ENCODE measurements at places on chromosomes 2 and 18.

GRCh38 chr2:28750316-28751251, 1.0 kb upstream of the PPP1CB start:
- no peak for DNase-seq

DNA sequence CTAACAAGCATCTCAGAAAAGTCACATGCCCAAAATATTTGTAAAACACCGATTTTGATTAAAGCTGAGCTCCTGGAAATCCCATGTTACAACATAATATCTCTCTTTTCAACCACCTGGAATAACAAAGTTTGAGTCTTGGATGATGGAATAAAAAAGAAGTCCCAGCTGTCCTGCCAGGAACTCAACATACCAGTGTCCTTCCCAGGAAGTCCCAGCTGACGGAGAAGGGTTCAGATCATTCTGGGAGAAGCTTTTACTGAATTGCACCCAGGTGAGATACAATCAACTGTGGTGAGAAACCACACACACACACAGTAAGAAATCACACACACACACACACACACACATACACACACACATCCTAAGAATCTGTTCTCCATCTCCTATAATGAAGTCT, 413.1 kb upstream of the PKDCC start:
- no peak for DNase-seq

- DNase-seq = no peak
These were observed 31.5 kb downstream of the ANKRD44 start for GRCh38 chr2:197278799-197279763.

GRCh38 chr2:118091631-118092030, 3.4 kb downstream of the INSIG2 start:
- no peak for DNase-seq

GRCh38 chr18:8241731-8242130, 367.5 kb upstream of the RAB12 start:
- DNase-seq = no peak

- DNase-seq = no peak
These were observed 98.7 kb downstream of the UBR3 start for GRCh38 chr2:169925968-169926367.

DNA sequence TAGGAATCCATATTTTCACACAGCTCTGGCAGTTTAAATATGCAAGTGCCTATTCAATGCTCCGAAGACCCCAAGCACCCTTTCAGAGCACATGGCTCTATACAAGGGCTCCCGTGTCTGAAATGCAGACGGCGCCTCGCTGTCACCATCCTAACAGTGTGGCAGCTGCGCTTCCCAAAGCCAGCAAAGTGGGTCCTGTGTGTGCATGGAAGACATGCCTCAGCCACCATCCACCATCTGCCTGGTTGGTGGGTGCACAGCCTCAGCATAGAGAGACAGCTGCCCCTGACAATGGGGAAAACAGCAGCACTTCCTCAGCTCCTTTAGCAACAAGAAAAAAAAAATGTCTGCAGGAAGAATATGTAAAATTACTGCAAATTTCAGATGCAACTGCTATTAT, 218.1 kb downstream of the SP3 start:
- no peak for DNase-seq

DNA sequence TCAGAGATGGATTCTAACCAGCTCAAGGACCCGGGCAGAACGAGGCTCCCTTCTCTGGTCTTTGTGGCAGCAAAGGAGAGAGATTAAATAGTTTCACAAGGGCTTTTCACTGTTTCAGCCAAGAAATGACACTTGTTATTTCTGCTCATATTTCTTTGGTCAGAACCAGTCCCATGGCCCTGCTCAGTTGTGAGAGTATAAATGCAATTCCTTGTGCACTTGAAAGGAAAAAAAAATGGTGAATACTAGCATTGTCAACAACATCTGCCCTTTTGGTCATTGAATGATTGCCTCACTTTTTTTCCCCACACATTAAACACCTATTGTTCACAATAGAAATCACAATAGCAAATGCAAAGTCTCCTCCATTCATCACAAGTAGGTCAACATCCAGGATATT, 104.4 kb downstream of the RDH14 start:
- DNase-seq = no peak

GRCh38 chr2:11281186-11281585, 63.2 kb downstream of the ROCK2 start:
- DNase-seq = no peak

DNA sequence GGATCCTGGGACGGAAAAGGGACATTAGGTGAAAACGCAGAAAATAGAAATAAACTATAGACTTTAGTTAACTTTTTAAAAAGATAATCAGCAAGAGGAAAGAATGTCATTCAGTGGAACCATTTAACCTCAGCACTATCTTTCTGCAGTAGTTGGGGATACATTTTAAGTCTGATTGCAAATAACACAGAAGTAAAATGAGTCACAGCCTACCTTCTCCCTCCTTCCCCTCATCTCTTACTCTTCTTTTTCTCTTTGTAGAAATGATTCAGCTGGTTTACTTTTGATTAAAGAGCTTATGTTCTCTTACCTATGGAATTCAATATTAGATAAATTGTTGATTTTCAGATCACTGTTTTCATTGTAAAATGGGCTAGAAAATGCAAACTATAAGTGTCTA, 171.2 kb downstream of the FAM210A start:
- no peak for DNase-seq

DNA sequence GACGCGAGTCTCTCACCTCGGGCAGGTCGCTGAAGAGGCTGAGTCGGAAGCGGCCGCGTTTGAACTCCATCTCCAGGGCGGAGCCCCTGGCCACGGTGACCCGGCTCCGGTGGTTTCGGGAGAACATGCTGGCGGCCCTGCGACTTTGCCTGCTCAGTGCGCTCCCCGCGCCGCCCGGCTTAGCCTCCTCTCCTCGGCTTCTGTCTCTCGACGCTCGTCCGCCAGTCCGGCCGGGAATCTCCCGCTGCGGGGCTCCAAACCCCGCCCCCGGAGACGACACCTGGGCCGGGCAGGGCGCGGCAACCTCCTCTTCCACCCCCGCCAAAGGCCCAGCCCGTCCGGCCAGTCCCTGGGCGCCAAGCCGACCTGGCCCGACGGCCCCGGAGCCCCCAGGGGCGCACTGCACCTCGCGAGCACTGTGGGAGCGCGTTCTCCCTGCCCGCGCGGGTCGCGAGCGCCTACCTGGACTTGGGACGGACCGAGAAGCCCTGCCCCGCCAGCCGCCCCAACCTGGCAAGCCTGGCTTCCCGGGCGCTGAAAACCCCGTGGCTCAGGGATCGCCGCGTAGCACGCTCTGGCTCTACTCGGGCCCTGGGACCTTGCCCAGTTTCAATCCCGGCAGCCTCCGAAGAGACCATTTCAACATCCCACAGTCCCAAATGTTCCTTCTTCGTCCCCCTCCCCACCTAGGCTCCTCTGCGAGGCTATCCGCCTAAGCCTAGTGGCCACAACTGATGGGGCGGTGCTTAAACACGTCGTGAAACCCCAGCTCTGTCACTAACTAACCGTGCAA, at the start of gene RTKN:
RTKN (minus strand) TSS at position 248 of the 793 bp plus-strand sequence; CDS start at position 127, 121 bp downstream.
- DNase-seq = no peak

- no peak for DNase-seq
These were observed 7.4 kb upstream of the VRK2 start for GRCh38 chr2:58039170-58039611.

DNA sequence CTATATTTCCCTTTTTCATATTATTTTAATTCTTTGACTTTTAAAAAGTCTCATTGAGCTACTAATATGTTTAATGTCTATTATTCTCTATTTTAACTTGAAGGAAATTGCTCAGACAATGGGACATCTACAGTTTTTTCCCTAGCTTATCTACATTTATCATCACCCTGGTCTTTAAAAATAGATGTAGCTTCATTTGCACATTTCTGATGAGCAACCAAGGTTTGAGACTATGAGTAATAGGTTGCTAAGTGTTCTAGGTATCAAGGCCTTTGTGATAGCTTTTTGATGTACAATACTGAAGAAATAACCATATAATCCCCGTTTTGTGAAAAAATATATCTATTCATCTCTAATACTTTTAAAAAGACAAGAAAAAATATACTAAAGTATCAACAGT, 47.0 kb downstream of the STAT4 start:
- DNase-seq = no peak

- no peak for DNase-seq
These were observed 510.3 kb downstream of the PLCL1 start for GRCh38 chr2:198314559-198315153.

GRCh38 chr2:36415381-36416022, 59.9 kb downstream of the CRIM1 start:
- no peak for DNase-seq

DNA sequence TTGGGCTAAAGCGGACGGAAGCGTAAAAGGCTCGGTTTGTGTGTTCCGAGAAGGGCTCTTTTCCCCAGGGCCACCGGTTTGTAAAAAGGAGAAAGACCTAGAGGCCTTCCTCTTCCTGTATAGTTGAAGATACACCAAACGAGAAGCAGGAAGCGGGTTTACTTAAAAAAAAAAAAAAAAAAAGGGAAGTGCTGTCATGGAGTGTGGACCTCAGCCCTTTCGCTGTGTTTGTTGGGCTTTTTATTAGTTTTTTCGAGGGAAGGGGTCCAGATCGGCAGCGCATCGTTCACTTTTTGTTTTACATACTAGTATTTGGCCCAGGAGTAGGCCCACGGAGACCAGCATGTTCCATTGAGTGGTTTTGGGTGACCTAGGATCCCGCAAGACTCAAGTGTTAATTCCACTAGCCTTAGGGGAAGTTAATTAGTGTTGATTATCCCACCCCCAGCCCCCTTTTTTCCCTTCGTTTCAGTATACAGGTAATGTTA, 676 bp downstream of the ACTR2 start:
- peak; percentile 16 for DNase-seq

GRCh38 chr2:201854841-201855240, 48.5 kb downstream of the CDK15 start:
- DNase-seq = no peak

- DNase-seq = no peak
These were observed 90.3 kb downstream of the HDAC4 start for GRCh38 chr2:239310401-239311061.

DNA sequence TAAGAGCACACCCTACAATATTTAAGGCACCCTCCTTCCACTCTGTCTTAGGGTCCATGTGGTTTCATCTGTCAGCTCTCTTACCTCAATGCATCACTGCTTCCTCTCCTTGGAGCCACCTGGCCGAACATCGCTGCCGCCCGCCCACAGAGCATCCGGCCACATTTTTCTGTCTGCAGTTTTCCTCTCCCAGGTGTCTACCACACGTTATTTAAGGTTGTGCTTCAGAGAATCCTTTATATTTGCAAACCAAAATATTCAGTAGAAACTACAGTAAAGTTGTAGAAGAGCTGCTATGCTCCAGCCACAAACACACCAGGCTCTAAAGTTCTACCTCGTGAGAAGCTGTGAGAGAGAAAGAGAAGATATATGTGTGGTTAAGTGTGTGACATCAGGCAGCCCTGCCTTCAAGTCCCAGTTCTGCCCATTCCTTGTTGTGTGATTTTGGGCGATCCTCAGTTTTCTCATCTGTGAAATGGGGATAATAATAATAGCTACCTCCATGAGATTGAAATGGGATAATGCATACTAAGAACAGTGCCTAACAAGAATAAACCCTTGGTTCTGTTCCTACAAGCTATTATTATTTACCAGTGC, 4.9 kb upstream of the STK17B start:
- DNase-seq = peak; percentile 72

GRCh38 chr2:177983183-177983788, 89.3 kb downstream of the PDE11A start:
- no peak for DNase-seq

DNA sequence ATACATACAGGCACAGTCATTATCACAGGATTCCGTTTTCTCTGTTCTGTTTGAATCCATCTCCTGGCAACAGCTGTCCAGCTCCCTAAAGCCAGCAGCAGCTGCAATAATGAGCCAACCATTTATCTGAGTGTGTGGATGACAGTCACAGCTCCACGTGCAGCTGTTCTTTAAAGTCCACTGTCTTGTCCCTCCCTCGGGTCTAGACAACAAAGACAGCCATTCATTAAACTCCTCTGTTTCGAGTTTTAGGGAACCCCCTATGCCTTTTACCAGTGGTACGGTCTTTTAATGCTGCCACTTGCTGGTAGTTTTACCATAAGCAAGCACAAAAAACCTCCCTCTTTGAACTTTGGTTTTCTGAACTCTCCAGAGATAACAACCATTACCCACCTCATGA, 16.0 kb upstream of the MSGN1 start:
- no peak for DNase-seq

DNA sequence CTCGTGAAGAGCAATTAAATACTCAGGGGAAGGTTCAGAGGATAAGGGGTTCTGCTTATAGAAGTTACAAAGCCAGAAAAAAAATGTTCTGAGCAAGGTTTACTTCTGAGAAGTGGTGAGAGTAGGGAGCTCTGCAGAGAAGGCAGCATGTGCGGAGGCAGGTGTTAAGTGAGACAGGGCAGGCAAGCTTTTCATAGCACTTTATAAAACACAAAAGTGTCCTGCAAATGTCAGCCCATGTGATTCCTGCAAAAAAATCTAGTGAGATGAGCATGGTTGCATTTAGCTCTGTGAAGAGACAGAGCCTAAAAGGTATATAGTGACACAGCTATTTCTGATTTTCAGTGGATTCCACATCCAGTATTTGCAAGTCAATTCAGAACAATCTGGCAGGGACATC, 223.8 kb upstream of the SYT4 start:
- DNase-seq = no peak

DNA sequence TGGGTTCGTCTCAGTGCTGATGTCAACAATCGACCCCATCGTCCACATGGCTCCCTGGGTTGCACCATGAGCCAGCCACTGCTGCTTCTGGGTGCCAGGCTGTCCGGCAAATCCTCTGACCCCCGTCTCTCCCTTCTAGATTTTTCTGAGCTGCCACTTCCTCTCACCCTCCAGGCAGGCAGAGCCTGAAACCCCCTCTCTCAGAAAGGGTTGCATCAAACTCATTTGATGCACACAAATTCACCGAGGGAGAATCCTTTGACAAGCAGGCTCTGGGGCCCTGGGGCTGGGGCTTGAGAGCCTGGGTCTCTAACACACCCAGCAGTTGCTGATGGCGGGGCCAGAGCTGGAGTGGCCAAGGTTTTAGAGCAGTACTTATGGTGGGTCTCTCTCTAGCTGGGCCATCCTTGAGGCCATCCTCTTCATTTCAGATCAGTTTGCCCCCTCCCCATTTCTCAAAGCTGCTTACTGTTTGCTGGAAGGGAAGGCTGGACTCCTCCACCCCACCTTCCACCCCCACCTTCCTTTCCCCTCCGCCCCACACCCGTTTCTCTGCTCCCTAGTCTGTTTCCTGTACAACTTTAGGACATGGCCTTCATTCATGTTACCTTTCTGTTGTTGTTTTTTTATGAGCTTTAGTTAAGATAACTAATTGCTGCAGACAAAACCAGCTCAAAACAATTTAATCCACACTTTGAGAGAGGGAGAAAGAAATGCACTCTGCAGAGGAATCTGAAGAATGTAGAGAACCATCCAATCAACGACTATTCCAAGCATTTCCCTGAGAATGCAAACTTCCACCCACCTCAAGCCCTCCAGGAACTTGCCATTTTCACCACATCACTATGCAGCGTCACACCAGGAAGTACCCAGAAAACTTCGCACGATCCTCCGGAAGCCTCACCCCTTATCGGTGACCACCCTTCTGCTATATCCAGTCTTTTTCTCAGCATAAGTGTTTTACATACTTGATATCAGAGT, 69.5 kb downstream of the ARL4C start:
- DNase-seq = peak; percentile 30
